ENCODE measurements at places on chromosomes 4 and X.

DNA sequence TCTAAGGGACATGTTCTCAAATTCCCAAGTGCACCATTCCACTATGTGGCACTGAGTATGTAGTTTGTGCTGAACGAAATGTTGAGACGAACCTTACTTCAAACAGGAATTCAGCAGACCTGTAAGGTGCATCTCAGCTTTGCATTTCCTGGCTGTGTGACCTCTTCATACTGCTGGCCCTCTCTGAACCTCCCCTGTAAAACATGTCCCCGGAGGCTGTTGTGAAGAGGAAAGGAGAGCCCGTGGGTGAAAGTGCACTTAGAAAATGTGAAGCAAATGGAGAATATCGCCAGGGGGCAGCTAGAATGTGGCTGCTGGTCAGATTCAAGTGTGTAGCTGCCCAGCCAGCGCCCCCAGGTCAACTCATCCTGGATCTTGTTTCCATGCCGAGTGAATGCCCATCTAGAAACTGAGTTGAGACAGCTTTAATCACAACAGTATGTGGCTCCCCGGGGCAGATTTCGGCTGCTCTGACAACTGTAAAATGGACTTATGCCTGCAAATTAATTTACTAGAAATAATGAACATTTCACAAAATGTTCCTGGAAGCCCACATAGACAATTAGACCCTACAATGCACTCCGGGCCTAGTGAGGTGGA lies 263.3 kb downstream of the EVC2 start:
- no peak for DNase-seq

GRCh38 chr4:36081185-36081584 lies 163.1 kb downstream of the ARAP2 start:
- no peak for DNase-seq

DNA sequence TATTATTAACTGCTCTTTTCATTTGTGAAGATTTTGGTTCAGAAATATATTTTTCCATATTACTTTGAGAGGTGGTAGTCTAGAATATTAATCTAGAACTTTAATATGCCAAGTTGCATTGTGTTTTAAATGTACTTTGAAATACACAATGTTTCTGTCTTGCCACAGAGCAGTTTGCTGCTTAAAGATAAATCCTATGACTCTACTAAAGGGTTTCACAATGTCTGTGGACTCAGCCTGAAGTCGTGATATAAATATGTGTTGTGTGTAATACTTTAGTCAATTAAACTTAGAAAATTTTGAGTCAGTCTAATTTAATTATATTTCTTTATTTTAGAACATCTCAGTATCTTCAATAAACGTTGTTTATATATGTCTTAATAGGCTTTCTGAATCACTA lies 1771.7 kb upstream of the PCDH7 start:
- no peak for DNase-seq

DNA sequence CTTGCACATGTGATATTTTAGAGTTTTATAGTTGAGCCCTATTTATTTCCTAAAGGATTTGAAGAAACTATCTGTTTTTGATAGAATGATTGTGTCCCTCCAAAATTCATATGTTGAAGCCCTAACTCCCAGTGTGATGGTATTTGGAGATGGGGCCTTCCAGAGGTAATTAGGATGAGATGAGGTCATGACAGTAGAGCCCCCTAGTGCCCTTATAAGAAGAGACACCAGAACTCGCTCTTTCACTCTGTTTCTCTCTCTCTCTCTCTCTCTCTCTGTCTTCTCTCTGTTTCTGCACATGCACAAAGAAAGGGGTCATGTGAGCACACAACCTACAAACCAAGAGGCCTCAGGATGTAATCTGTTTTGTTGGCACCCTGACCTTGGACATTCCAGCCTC lies 921.9 kb upstream of the DIAPH2 start:
- DNase-seq: no peak

GRCh38 chrX:63784902-63785707 lies at the start of gene ARHGEF9:
Gene ARHGEF9, minus strand, starts transcription at chrX:63785214. Its CDS starts 69 bp downstream, at chrX:63785145.
- no peak for DNase-seq

- DNase-seq: no peak
Measured at GRCh38 chr4:168843635-168844034, 166.4 kb downstream of the CBR4 start.

DNA sequence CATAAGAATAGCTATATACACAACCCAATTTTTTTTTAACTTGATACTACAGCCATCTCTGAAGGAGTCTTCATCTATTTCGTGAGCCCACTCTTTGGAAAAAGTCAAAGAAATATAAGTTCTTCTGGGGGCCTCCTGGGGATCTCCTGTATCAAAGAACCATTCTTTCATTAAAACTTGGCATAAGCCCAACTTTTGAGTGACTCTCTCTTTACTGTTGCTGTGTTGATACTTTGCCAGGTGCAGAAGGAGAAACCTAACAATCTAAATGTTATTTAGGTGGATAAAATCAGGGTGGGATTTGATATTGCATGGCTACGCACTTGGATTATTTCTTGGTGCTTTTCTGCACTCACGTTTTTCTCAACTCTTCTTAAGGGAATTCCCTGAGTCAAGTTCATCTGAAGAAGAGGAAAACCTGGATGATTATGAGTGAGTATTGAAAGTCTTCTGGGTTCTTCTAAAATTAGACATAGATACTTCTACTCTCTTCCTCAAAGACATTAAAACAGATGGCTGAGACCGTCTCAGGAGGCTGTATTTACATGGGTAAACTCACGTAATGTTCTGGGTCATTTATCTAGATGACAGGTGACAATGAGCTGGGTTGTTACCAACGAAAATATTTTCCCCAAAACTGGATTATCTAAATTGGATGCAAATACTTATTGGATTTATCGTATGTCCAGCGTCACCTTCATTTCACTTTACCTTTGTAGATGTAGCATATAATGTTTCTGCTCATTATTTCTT lies 25.2 kb downstream of the BMX start:
- no peak for DNase-seq

DNA sequence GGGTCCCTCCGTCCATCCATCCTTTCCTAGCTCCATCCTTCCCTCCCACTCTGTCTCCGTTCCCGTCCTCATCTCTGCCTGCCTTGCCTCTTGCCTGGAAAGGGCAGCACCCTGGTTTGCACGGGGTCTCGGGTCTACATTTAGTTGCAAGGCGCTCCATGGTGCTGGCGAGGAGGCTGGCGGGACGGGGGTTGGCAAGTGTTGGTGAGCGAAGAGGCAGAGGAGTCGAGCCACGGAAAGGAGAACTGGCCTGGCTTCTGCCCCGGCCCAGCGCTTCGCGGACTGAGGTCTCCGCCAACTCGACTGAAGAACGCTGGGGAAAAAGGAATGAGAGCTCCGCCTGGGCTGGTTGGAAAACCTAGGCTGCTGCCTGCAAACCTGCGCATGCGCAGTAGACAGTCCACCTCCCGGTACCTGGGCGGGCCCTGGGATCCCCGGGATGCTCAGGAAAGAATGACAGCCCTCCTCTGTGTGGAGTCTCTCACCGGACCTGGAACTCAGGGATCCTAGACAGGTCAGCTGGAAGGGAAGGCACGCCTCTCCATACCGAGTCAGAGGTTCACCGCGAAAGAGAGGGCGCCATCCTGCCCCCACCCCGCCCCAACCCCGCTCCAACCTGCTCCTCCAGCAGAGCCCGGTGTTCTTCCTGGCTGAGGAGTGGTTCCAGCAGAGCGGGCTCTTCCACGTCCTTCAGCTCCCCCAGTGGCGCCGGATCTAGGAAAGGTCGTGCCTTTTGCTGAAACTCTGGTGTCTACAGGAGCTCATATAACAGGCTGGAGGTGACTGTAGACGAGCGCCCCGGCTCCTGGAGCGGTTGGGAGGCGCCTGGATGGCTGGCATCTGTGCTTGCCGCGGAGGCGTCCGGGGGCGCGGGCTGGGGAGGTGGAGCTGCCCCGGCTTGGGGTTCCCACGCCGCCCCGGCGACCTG lies 6.0 kb downstream of the FRG2 start:
- no peak for DNase-seq

DNA sequence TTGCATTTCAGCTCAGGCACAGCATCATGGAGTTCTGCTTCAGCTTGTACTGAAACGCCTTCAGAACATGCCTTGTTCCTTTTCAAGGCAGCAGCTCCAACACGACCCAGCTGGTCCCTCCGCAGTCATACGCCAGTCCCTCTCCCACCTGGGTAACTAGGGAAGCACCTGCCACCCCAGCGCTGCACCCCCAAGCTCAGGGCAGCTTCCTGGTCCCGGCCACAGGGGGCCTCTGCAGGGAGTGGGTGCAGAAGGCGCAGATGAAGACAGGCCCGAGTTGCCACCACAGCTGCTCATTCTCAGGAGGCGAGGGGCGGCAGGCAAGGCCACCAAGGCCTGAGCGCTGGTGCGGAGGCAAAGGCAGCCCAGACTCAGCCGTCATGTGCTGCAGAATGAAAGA lies 21.8 kb downstream of the WDR1 start:
- DNase-seq: no peak

DNA sequence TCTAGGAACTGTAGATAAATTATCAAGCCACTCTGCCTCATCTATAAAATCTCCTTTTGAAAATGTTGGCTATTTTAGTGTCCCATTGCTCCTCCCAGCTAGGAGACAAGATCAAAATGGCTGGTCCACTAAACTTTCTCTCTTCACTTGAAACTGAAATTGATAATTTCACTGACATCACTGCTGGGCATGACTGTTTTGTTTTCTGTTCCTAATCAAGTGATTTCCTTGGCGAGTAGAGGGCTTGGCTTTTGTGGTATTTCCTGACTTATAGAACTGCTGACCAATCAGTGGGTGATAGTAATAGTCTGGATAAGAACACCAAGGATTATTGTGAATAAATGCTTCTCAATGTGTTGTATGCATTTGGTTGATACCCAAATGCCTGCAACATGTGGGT lies 2152.9 kb downstream of the ARAP2 start:
- no peak for DNase-seq

GRCh38 chr4:10048941-10049697 lies 27.8 kb upstream of the SLC2A9 start:
- no peak for DNase-seq

GRCh38 chr4:120207021-120207420 lies 140.4 kb upstream of the MAD2L1 start:
- DNase-seq: no peak

DNA sequence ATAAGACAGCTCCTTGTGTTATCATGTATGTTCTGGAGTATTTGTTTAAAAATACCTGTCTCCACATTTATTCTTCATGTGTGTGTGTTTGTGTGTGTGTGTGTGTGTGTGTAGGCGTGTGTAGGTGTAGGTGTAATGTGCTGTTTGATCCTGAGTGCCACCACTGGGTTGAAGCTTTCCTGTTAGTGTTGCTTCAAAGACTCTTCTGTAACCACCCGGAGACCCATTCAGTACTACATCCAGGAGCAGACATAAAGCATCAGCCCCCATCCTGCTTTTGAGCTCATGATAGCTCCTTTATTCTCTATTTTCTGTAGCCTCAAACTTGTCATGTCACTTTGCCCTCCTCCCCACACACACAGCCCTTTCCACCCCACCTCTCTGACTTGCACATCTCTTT lies 3.0 kb upstream of the ZDHHC9 start:
- DNase-seq: no peak

GRCh38 chrX:113947548-113947947 lies 636.3 kb upstream of the HTR2C start:
- DNase-seq: no peak

DNA sequence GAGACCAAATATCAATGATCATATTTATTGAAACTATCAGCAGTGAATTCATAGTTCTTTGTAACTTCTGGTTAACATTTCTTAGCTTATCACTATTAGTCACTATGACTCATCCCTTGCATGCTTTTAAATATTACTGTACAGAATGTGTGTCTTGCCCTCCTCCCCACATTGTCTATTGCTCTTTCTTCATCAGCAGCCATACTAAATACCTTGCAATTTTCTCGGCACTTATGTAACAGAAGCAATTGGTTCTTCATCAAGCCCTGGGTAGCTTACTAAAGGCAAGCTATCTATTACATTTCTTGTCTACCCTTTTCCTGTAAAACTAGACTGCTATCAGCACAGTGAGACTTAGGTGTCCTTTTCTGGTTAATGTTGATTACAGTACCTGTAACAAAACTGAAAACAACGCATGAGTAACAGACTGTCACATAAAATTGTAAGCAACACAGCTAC lies 8.2 kb downstream of the KLHL4 start:
- no peak for DNase-seq

- DNase-seq: no peak
Measured at GRCh38 chrX:116872931-116873330, 410.2 kb upstream of the CT83 start.

DNA sequence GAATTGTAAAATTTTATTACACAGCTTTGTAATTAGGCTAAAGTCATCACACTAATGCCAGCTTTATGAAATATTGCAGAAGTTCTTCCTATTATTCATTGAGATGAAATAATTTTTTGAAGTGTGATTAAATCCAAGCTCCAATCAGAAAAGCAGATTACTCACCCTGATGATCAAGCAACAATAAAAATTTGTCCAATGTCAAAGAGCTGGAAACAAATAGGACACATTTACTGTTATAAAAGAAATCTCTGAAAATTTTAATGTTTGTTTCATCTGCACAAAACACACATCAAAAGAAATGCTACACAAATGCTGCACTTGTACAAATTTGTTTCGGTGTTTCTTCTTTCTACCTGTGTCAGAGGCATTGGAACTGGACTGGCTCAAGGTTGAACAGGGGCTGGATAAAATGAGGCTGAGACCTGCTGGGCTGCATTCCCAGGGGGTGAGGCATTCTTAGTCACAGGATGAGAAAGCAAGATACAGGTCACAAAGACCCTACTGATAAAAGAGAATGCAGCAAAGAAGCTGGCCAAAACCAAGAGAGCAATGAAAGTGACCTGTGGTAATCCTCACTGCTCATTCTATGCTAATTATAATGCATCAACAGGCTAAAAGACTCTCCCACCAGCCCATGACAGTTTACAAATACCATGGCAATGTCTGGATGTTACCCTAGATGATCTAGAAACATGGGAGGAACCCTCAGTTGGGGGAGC lies 78.3 kb downstream of the GASK1B start:
- DNase-seq: no peak

DNA sequence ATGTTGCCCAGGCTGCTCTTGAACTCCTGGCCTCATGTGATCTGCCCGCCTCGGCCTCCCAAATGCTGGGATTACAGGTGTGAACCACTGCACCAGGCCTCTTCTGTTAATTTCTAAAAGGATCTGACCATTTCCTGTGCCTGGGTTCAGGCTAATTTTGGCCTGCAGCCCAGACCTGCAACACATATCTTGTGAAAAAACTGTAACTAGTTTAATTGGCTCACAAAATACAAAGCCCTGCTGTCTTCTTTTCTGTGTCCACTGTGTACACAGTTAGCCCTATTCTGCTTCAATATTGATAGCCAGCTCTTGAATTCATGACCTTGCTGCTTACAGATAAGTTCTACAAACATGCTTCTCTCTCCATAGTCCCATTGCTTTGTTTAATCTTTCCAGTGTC lies 753.5 kb downstream of the PDHA2 start:
- DNase-seq: no peak

- DNase-seq: no peak
Measured at GRCh38 chrX:146481735-146482134, 327.8 kb upstream of the CXorf51B start.

DNA sequence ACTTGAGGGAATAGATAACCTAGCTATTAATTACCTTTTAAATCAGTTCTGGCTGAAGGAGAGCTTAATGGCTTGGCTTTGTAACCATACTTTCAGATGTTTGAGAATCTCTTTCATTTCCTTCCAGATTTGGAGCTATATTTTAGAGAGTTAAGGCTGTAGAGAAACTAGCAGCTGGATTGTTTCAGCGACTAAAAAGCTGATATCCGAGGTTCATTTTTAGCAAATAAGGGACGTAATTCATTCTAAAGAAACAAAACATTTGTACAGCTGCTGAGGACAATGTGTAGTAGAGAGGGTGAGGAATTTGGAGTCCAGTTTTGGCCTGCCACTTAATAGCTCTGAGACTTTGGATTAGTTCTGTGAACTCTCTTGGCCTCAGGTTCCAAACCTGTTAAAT lies 12.2 kb downstream of the OSTC start:
- no peak for DNase-seq
